ENCODE measurements at places on chromosomes 13 and 19. TPM values are rescaled to one million over a fixed set of nuclear protein-coding genes. Genes with fewer than 3 reads are reported as not detected.

DNA sequence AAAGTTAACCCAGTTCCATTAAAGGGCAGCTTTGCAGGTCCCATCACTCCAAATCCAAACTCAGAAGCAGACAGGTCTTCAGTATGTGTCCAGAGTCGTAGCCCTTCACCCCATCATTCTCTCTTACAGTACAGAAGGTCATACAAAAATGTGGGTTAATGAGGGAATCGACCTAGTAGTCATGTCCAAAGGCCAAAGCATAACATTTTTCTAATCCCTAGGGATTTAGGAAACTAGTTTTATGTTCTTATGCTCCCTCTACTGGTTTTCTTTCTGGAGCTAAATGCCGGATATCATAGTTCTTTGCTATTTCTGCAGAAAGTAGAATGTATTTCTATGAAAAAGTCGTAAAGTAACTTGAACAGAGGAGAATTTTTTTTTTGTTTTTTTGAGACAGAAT lies 72.2 kb downstream of the DHRS12 start:
- DNase-seq, result peak; percentile 59

DNA sequence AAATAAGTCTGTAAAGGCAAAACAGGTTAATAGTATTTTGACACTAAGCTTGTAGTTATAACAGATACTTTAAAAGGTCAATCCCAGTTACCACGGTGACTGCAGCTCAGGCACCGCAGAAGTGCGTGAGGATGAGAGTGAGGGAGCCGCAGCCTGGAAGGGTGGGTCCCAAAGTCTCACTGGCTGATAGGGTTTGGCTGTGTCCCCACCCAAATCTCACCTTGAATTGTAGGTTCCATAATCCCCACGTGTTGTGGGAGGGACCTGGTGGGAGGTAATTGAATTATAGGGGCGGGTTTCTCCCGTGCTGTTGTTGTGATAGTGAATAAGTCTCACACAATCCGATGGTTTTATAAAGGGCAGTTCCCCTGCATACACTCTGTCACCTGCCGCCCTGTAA lies 40.0 kb upstream of the GAS6 start:
- DNase-seq, result no peak

DNA sequence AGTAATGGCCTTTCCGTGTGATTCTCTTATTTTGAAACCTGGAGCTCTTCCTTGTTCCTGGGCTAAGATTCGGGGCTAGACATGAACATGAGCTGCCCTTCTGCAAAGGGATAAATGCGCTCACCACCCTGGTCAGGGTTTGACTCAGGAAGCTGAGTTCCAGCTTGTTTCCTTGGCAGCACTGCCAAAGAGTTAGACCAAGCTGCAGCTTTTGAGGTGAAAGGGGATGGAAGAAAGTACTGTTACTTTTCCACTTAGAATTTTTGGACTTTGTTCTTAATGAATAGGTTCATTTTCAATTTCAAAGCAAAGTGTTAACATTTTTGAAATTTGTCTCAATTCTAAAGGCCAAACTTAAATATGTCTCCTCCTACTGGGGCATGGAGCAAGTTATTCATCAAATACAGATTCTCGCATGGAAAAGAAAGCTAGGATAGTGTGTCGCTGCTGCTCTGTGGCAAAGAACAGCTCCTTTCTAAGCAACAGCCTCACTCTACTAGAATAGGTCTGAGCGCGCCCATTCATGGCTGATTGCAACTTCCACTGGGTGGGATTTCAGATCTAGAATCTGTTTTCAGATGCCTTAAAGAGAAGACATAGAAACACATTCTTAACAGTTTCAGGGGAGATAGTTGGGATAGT lies 2.2 kb downstream of the RGCC start:
- no peak for DNase-seq

GRCh38 chr13:101492251-101492910 lies 39.9 kb downstream of the ITGBL1 start:
- DNase-seq, result no peak

- no peak for DNase-seq
Measured at GRCh38 chr19:29851769-29852521, 40.2 kb downstream of the CCNE1 start.

DNA sequence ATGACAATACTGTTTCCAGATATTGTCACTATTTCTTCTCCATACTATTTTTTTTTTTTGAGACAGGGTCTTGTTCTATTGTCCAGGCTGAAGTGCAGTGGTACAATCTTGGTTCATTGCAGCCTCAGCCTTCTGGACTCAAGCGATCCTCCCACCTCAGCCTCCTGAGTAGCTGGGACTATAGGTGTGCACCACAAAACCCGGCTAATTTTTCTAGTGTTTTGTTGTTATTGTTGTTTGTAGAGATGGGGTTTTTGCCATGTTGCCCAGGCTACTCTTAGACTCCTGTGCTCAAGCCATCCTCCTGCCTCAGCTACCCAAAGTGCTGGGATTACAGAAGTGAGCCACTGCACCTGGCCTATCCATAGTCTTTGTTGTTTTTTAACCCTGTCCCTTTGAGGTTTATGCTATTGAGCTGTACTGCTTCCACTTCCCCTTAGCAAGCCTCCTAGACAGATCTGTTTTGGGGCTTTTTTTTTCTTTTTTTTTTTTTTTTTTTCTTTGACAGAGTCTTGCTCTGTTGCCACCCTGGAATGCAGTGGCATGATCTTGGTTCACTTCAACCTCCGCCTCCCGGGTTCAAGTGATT lies 27.6 kb upstream of the MAP3K10 start:
- DNase-seq, result no peak

- no peak for DNase-seq
Measured at GRCh38 chr13:25214491-25215252, 42.6 kb upstream of the AMER2 start.

DNA sequence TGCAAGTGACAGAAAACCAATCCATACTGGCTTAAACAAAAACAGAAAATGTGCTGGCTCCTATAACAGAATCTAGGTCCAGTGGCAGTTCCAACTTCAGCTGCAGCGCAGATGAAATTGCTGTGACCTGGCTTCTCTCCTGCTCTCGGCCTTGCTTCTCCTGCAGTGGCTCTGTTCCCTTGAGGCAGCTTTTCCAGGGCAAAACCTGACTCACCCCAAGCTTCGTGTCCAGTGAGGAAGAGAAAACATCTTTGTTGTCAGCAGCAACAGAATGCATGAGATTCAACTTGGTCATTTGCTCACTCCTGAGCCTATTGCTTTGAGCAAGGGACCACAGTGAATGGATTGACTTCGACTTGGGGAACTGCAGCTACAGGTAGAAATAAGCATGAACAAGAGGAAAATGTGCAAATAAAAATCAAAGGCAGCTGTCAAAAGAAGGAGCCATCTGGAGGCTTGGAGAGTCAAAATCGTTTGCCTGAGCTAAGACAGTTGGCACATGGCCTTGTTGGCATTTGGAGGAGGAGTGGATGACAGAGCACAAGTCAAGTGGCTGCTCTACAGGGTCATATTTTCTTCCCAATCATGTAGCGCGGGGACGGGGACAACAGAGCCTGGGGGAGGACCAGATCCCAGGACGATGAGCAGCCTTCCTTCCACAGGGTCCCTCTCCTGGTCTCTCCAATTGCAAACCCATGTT lies 523.4 kb downstream of the FGF9 start:
- DNase-seq, result no peak

Gene MCEMP1
- 0.79 TPM for total RNA-seq

Gene NHLRC3
- total RNA-seq, result 32.0 TPM
